ENCODE measurements at places on chromosomes 7 and 10.

DNA sequence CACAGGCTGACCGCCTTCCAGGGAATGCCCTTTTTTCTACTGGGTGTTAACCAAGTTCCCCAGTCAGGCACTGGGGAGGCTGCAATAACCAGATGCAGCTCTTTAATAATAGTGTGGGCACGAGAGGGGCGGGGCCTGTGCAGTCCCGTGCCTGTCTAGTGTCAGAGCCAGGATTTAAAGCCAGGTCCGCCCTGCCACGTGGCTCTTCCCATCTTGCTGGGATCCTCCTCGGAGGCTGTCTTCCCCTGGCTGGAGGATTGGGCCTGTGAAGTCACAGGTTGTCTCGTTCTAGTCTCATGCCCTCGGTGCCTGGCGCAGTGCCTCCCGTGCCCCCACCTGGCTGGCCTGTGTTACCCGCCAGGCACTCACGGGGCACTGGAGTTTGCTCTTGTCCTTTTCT, 25.2 kb downstream of the TMEM120A start:
- no peak for DNase-seq

- DNase-seq: no peak
Measured at GRCh38 chr10:9297580-9297979, 1243.1 kb downstream of the GATA3 start.

DNA sequence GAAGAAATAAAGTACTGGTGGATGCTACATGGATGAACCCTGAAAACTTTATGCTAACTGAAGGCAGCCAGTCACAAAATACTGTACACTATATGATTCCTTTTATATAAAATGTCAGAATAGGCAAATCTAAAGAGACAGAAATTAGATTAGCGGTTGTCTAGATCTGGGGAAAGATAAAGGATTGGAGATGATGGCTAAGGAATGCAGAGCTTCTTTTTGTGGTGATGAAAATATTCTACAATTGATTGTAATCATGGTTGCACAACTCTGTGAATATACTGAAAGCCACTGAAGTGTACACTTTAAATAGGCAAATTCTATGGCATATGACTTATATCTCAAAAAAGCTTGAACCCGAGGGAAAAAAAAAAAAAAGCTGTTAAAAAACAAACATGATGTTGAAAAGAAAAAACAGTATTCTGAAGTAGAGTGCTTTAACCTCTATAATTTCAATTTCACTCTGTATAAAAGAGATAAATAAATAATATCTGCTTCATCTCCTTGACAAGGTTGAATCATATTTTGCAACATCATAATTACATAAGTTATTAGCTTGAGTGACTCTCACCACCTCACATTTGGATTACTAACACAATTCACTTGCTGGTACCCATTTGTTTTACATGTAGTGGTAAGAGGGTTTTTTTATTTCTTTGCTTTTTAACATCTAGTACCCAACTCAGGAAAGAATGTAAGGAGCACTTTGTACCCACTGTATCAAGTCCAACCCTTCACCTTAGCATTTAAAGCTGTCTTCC, 2.8 kb upstream of the GNAI1 start:
- no peak for DNase-seq

GRCh38 chr10:45550903-45551786, 121.4 kb downstream of the ZFAND4 start:
- DNase-seq: no peak

- no peak for DNase-seq
Measured at GRCh38 chr7:30717181-30717580, 34.8 kb upstream of the INMT start.

DNA sequence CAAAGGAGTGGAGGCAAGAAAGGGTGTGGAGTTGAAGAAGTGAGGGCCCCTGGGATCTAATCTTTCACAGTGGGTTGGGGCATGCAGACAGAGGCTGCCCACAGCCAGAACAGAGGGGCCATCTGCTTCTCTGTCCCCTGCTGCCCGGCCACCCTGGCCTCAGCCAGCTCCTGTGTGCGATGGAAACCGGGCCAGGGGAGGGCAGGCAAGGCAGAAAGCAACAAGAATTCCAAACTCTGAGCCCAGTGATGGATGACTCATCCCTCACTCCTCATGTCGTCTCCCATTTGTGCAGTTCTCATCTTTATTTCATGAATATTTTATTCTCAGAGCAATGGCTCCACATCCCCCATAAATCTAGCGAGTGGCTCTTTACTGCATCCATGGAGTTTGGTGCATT, 757.1 kb downstream of the GRID1 start:
- no peak for DNase-seq

- no peak for DNase-seq
Measured at GRCh38 chr10:69176823-69177222, 3.2 kb upstream of the SUPV3L1 start.

GRCh38 chr10:36534471-36535002, 590.9 kb upstream of the ANKRD30A start:
- peak; percentile 8 for DNase-seq

GRCh38 chr7:49911909-49912308, 138.5 kb downstream of the VWC2 start:
- DNase-seq: no peak

DNA sequence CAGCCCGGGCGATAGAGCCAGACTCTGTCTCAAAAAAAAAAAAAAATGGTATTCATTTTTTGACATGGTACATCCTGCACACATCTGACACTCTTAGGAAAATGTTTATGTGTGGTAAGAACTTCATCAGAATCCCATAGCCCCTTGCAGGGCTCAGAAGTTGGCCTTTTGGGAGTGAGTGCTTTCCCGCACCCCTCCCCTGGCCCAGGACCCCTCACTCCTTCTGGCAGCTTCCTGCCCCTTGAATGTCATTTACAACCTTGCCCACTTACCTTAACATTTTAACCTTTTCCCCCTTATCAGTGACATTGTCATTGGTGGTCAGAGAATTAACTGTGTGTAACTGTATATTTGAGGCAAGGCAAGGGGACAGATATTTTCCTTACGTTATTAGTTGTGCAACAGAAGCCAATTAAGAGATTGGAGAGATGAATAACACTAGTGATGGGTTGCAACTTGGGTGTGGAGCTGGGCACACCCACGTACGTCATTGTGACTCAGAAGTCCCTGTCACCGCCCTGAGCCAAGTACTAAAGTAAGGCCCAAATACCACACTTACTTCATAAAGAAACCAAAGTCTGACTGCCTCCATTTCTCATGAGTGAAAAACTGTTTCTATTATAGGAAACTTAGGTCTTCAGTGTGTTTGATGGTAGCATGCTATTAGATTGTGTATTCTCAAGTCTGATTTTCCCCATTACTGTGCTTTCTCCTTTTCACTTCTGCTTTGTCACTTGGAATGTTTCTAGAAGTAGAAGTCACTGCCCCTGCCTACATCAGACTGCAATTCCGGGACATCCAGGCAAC, 31.6 kb downstream of the OGDH start:
- DNase-seq: peak; percentile 51

- no peak for DNase-seq
Measured at GRCh38 chr7:36289833-36290661, 99.6 kb upstream of the ANLN start.

- DNase-seq: no peak
Measured at GRCh38 chr7:13262929-13263530, 575.6 kb downstream of the ARL4A start.

DNA sequence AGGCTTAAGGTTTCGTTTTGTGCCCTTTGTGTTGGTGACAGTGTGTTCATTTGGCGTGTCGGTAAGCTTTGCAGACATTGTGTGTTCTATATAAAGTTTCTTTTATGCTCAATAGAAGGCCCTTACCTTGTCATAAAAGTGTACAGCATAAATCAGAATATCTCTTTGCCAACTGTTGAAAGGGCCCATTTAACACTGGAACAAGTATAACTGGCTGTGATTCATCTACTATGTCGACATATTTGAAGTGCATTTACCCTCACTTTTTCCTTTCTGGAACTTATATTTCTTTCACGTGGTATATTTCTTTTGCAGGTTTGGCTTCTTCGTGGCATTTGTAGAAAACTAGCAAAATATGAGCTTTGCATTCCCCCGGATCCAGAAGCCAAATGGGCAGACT, 32.7 kb downstream of the EEPD1 start:
- DNase-seq: no peak

GRCh38 chr10:33126742-33127141, 168.7 kb upstream of the ITGB1 start:
- DNase-seq: no peak
